ENCODE measurements at places on chromosomes 5 and 9. TPM values are rescaled to one million over a fixed set of nuclear protein-coding genes. Genes with fewer than 3 reads are reported as not detected.

The VCAN gene
- polyA plus RNA-seq, result 211 TPM

The SOHLH1 gene
- polyA plus RNA-seq, result 0.13 TPM

The ADAMTSL2 gene
- 4.0 TPM for polyA plus RNA-seq

The SLC45A2 gene
- 0.65 TPM for polyA plus RNA-seq

The PCA3 gene
- 0.72 TPM for polyA plus RNA-seq

The LCN2 gene
- 1.1 TPM for polyA plus RNA-seq

The GRPEL2 gene
- polyA plus RNA-seq, result 16.0 TPM

The ENTPD2 gene
- polyA plus RNA-seq, result 11.0 TPM

The CBY3 gene
- 0.61 TPM for polyA plus RNA-seq

The FST gene
- 33.1 TPM for polyA plus RNA-seq

The PCDHA3 gene
- polyA plus RNA-seq, result 0.18 TPM

GRCh38 chr5:140136624-140137023 lies 10.9 kb downstream of the IGIP start:
- no peak for DNase-seq

DNA sequence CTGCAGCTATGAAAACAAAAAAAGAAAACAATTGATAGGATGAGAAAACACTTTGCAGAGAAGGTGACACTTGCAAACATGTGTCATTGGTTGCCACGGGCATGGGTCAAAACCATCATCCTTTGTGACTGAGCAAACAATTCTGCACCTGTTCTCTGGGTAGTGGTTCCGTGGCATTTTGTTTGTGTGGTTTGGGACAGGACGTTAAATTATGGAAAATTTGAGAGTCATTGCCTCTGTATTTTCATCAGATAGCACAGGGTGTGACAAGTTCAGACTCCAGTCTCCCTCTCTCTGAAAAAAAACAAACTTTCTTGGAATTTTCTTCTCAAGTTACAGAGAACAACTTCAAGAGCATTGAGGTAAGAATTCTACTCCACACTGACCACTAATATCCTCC lies 113.4 kb upstream of the HMHB1 start:
- DNase-seq, result no peak

DNA sequence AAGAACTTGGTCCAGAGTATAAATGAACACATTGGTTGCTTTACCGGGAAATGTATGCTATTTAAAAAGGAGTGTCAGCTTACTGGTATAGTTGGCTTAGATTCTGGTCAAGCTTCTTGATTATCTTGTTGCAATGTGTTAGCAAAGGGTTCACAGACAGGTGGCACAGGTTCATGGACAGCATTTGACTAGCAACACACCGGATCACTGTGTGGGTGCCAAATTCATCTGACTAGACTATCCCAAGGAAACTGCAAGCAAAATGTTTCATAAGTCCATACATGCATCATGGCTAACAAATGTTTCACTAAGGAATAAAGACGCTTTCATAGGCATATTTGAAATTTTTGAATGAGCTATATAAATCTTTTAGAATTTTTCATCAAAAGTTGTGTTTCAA lies 274.1 kb downstream of the PLK2 start:
- DNase-seq, result no peak

- DNase-seq, result no peak
Observed at GRCh38 chr9:137224830-137225694, at the start of gene CYSRT1. CYSRT1 (plus strand) TSS chr9:137225174; CDS start chr9:137225622, 448 bp downstream.

- no peak for DNase-seq
Observed at GRCh38 chr5:143582869-143583268, 179.4 kb upstream of the NR3C1 start.

DNA sequence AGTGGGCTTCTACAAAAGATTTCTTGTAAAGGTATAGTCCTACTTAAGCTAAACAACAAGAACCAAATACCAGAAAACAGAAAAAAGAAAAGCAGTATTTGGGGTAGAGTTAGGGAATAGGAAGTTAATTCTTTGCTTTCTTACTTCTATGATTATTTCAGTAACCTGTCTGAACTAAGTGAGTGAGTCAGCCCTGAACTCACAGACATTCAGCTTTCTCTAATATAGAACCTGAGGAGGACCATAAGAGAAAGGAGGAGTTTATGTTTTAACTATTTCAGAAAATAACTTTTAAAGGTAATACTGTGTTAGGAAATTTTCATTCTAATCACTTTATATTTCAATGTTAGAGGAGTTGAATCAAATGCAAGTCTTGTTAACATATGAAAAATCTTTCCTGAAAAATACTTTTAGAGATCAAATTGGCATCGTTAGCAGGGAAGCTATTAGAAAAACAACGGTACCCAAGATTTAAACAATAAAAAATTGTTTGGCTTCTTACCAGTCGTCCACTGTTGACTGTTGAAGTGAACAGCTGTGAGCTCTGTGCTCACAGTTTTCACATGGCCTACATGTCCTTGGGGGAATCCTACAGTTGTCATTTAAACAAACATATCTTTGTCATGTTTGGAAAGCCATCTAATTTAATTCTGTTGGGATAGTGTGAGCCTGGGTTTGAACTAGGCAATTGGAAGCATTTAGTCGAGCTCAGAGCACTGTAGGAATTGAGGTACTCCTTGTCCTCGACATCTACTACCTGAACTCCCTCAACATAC lies 19.9 kb upstream of the ZFAND5 start:
- DNase-seq, result no peak

DNA sequence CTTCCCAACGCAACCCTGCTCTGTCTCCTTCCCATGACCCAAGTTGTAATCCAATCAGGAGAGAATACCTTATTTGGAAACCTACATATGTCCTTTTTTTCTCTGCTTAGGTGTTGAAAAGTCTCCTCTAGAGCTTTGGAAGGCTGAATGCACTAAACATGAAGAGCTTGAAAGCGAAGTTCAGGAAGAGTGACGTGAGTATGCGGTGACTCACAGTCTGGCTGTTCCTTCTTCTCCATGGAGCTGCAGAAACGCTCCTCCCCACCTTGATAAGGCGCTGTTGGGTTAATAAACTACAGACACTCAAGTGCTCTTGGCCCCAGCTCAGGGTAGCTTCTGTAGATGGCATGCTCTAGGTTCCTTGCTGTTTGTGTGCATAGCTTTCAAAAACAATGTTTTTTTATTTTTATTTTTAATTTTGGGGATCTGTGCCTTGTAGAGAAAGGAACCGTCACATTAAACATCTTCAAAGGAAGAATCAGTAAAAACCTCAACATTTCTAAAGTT lies 30.7 kb downstream of the RAI14 start:
- peak; percentile 53 for DNase-seq

DNA sequence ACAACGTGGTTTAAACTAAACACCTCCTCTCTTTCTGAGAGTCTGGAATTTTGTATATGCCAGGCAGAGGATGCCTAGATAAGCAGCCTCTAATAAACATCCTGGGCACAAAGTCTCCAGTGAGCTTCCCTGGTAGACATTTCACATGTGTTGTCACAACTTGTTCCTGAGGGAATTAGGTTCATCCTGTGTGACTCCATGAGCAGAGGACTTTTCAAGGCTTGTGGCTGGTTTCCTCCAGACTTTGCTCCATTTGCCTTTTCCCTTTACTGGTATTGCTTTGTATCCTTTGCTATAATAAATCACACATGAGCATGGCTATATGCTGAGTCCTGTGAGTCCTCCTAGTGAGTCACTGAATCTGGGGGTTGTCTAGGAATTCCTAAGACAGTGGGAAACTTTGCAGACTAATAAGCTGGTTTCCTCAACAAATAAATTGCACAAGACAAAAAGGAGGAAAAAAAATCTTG lies 77.4 kb downstream of the NR2F1-AS1 start:
- no peak for DNase-seq

DNA sequence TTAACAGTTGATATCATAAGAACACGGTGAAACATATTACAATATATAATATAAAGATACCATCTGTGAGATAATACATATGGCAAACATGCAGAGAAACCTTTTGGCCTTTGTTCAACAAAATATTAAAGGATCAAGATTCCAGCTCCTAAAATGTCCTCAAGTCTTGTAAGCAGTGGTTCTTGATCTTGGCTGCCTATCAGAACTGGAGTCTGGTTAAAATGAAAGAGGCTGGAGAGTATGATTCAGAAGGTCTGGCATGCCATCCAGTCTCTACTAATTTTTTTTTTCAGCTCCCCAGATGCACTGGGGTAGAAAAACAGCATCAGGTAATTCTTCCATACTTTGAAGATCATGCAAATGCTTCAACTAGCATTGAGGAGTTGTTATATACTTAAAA lies 83.2 kb downstream of the TNC start:
- DNase-seq, result no peak

DNA sequence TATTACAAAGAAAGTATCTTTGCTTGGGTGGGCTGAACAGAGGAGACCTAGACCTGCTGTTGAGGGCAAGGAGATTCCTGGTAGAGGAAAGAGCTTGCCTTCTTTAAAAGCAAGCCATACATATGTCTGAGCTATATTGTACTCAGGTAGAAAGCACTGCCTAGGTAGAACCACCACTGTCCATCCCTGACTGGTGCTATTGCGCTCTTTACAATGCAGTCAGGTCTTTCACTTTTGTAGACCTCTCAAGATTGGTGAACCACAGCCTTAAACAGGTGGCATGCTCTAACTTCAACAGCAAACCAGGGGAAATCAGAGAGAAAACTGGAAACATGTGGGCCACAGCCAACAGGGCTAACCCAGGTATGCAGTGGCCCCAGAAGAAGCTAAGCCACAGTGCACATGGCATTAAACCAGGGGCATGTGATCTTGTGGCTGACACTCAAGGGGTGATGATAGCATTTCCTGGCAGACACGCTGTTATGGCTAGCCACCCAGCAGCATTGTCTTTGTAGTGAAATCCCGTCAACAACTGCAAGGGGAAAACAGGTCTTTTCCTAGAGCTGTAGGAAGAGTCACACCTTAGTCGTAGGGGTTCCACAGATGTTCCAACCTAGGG lies 253.9 kb upstream of the PCSK5 start:
- DNase-seq, result no peak

- no peak for DNase-seq
Observed at GRCh38 chr9:36867672-36868471, 166.2 kb downstream of the PAX5 start.

DNA sequence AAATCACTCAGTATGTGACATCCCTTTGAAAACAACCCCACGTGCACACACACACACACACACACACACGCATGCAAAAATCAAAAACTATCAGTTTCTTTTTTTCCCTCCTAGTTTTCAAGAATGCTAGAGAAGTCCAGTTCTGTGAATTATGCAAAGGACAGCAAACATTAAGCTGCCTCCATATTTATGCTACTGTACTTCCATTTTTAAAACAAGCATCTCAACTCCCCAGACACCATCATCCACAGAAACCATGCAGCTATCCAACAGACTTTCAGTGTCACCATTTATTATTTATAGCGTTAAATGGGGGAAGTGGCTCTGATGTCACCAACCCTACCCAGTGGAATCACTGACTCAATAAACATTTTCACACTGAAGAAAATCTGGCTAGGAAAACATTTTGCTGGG lies 1.6 kb downstream of the FBXW11 start:
- DNase-seq, result peak; percentile 15

All from hindlimb muscle (tissue), 1 donor.